ENCODE measurements at places on chromosomes 13 and 19.

GRCh38 chr19:30516531-30516930, 144.3 kb downstream of the ZNF536 start:
- no peak for DNase-seq

DNA sequence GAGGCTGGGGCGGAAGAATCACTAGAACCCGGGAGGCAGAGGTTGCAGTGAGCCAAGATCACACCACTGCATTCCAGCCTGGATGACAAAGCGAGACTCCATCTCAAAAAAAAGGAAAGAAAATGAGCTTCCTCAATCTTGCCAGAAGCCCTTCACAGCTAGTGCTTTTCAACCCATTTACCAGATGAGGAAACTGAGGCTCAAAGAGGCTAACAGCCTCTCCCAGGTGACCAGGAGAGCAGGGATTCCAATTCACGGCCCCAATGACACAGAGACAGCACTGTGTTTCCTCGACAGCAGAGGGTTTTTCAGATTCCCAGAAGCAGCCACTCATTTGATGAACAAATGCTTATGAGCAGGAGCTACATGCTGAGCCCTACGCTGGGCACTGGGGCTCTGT, 3.2 kb downstream of the UPK1A start:
- DNase-seq = no peak

DNA sequence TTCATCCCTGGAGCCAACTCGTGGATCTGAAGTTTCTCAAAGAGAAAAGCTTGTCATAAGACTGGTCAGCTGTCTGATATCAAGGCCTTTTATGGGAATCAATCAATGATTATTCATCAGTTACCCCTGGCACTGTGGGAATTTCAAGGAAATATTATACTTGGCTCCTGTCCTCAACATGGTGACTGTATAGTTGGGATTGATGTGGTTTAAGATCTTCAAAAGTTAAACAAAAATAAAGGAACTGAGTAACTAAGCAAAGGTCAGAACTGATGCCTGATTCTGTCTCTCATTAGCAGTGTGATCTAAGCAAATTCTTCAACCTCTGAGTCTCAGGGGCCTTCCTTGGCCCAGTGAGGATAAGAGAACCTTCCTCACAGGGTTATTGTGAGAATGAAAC, 22.2 kb upstream of the SERPINE3 start:
- no peak for DNase-seq

GRCh38 chr13:104043184-104043583, 977.0 kb upstream of the SLC10A2 start:
- DNase-seq = no peak

DNA sequence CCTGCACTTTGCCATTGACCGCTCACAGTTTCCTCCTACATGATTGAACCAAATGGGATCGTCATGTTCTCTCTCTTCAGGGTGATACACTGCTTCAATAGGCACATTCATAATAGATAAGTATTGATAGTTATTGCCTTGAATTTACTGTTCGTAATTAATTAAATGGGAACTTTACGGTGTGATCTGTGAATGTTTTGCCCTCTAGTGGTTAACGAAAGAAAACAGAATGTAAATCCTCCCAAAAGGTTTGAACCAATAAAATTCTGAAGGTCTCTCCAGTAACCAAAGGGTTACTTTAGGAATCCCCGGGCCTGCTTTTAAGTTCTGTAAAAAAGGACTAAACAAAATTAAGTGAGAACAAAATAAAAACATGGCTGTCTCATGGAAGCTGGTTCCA, 389.3 kb downstream of the DACH1 start:
- no peak for DNase-seq
